ENCODE measurements at places on chromosomes 4 and X. TPM values are rescaled to one million over a fixed set of nuclear protein-coding genes. Genes with fewer than 3 reads are reported as not detected.

GRCh38 chr4:104465619-104466018 lies 29.1 kb downstream of the CXXC4 start:
- DNase-seq = no peak
- H3K27me3 ChIP-seq = no peaks in the 10 kb centered on the region
- H3K36me3 ChIP-seq = no peaks in the 10 kb centered on the region
- no peak overlapping the region for H3K27ac ChIP-seq
- H3K4me3 ChIP-seq = no peak overlapping the region
- no peaks in the 10 kb centered on the region for H3K4me1 ChIP-seq

DNA sequence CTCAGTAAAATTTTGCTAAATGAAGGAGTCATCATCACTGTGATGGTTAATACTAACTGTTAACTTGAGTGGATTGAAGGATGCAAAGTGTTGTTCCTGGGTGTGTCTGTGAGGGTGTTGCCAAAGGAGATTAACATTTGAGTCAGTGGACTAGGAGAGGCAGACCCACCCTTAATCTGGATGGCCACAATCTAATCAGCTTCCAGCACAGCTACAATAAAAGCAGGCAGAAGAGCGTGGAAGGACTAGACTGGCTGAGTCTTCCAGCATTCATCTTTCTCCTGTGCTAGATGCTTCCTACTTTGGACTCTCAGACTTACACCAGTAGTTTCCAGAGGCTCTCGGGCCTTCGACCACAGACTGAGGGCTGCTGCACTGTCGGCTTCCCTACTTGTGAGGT lies 21.3 kb upstream of the WDR44 start:
- no peaks in the 10 kb centered on the region for H3K4me1 ChIP-seq
- no peak overlapping the region for H3K27ac ChIP-seq
- no peak for DNase-seq
- H3K4me3 ChIP-seq = no peak overlapping the region

DNA sequence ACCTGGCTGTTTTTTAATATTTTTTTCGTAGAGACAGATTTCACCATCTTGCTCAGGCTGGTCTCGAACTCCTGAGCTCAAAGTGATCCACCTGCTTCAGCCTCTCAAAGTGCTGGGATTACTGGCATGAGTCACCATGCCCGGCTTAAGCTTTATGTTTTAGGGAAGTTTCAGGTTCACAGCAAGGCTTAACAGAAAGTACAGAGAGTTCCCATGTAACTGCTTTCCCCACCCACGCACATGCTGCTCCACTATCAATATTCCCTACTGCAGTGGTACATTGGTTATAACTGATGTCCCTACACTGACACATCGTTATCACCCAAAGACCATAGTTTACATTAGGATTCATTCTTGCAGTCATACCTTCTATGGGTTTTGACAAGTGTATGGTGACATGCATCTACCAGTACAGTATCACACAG lies 62.7 kb downstream of the PRPS1 start:
- no peaks in the 10 kb centered on the region for H3K4me1 ChIP-seq
- H3K4me3 ChIP-seq = no peak overlapping the region
- DNase-seq = no peak
- no peaks in the 10 kb centered on the region for H3K27me3 ChIP-seq
- no peak overlapping the region for H3K27ac ChIP-seq

GRCh38 chr4:75698162-75698962 lies 25.2 kb upstream of the G3BP2 start:
- no peak overlapping the region for H3K27ac ChIP-seq
- H3K4me1 ChIP-seq = no peaks in the 10 kb centered on the region
- no peak overlapping the region for H3K4me3 ChIP-seq
- H3K27me3 ChIP-seq = no peaks in the 10 kb centered on the region
- DNase-seq = no peak
- no peaks in the 10 kb centered on the region for H3K36me3 ChIP-seq

DNA sequence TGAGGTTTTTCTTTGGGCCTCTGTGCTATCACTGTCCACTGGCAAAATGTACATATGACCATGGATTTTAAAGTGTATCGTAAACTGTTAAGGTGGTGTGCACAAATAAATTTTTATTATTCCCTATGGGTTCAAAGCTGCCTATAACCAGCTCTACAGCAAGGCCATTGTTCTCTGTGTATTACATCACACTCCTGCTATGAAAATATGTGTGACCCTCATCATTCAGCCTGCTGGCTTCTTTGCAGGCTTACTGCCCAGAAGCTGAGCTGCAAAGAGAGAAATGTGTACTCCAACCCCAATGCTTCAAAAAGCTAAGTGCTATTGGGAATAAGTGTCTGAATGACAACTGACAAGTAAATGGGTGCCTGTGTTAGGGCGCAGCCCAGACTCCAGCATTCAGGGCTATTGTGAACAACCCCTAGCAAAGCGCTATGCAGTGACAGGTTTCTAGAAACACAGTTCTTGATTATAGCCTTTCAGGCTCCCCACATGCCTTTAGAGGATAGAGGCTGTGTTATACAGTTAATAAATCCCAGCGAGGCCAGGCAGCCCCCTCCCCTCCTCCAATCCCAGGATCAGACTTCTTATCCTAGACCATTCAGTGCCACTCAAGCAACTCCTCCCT lies 220.4 kb upstream of the RADX start:
- H3K27ac ChIP-seq = no peak overlapping the region
- no peaks in the 10 kb centered on the region for H3K36me3 ChIP-seq
- no peak overlapping the region for H3K4me3 ChIP-seq
- DNase-seq = no peak

DNA sequence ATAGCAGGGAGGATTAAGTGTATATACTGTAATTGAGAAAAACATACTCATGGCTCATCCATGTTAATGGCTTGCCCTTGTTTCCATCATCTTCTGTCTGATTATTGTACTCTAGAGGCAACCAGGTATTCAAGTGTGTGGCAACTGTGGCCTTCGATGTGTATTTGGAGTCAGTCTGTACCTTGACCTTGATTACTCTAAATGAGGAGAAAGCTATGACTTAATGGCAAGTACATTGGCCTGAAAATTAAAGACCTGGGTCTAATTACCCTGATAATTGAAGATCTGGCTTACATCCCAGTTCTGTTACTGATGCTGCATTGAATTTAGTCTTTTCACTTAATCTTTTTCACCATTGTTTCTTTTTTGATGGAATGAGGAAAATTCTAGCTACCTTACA lies 409.2 kb downstream of the CCSER1 start:
- no peak overlapping the region for H3K27ac ChIP-seq
- no peaks in the 10 kb centered on the region for H3K4me1 ChIP-seq
- H3K27me3 ChIP-seq = no peaks in the 10 kb centered on the region
- H3K36me3 ChIP-seq = no peaks in the 10 kb centered on the region
- DNase-seq = no peak

- no peak for DNase-seq
- no peaks in the 10 kb centered on the region for H3K36me3 ChIP-seq
- no peaks in the 10 kb centered on the region for H3K4me1 ChIP-seq
- no peaks in the 10 kb centered on the region for H3K27me3 ChIP-seq
These were observed 74.6 kb upstream of the GRXCR1 start for GRCh38 chr4:42817913-42818312.

DNA sequence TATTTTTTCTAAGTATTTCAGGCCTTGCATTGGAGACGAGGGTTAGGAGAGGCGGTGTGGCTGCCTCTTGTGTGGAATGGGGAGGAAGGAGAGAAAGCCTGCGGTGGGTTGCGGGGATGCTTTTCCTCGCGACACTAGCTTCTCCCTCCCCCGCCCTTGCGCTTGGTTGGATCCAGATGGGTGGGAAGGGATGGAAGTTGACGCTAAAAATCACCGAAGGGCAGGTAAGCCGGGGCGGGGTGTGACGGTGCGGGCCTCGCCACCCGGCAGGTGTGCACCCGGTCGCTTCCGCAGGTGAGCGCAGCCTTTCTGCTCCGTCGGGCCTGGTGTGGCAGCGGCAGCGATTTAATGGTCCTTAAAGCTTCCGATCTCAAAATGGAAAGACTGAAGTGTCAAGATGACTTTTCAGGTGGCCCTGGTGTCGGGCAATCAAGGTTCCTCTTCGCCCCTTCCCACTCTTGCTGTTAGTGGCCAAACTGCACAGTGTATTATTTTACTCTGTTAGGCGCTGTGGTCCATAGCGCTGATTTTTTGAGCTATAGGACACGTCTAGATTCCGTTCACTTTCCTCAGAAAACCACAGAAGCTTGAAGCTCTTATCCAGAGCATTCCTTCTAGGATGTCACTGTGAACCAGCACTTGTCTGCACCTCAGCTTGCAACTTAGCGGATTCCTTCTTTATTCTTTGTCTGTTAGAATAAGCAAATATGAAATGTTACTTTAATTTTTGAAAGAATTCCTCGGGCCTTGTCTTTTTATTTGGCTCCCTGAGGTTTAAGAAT lies 765 bp downstream of the ENOPH1 start:
- H3K27ac ChIP-seq = peak overlapping the region; percentile 95
- H3K4me3 ChIP-seq = peak overlapping the region; percentile 87
- peaks cover 26% of the 10 kb centered on the region for H3K4me1 ChIP-seq
- DNase-seq = peak; percentile 27
- peaks cover 4% of the 10 kb centered on the region for H3K36me3 ChIP-seq

DNA sequence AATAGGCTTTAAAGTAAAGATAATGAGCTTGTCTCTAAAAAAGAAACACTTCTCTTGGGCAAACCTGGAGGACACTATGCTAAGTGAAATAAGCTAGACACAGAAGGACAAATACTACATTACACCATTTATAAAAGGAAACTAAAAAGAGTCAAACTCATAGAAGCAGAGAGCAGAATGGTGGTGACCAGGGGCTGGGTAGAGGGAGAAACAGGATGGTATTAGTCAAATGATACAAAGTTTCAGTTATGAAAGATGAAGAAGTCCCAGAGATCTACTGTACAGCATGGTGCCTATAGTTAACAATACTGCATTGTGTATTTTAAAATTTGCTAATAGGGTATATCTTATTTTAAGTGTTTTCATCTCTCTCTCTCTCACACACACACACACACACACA lies 28.5 kb downstream of the ACSL4 start:
- no peak for DNase-seq
- H3K4me3 ChIP-seq = no peak overlapping the region
- H3K36me3 ChIP-seq = no peaks in the 10 kb centered on the region
- no peak overlapping the region for H3K27ac ChIP-seq
- H3K4me1 ChIP-seq = no peaks in the 10 kb centered on the region
- H3K27me3 ChIP-seq = peaks cover 11% of the 10 kb centered on the region

DNA sequence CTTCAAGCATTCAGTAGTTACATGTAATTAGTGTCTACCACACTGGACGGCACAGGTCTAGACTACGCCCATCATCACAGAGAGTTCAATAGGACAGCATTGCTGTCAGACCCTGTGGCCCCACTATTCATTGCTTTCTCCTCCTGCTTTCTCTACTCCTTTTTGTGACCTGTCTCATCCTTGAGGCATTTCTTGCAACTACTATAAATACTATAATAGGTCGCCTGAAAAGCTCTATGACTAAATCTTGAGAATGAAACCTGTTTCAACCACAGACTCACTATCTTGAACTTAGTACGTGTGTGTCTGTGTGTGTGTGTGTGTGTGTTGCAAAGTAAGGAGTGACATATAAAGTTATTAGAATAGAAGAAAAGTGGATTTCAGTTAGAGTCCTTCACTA lies 252.9 kb upstream of the KLF3 start:
- H3K4me3 ChIP-seq = no peak overlapping the region
- no peak overlapping the region for H3K27ac ChIP-seq
- H3K4me1 ChIP-seq = no peaks in the 10 kb centered on the region
- no peaks in the 10 kb centered on the region for H3K27me3 ChIP-seq

- DNase-seq = peak; percentile 63
- no peaks in the 10 kb centered on the region for H3K36me3 ChIP-seq
These were observed 23.0 kb downstream of the GAB3 start for GRCh38 chrX:154727871-154728270.

- H3K36me3 ChIP-seq = no peaks in the 10 kb centered on the region
- DNase-seq = no peak
- no peaks in the 10 kb centered on the region for H3K4me1 ChIP-seq
- no peak overlapping the region for H3K4me3 ChIP-seq
These were observed 47.0 kb downstream of the TASL start for GRCh38 chrX:30530606-30531005.

GRCh38 chrX:106912864-106913263 lies 7.3 kb upstream of the CLDN2 start:
- H3K36me3 ChIP-seq = no peaks in the 10 kb centered on the region
- no peak for DNase-seq
- H3K4me3 ChIP-seq = no peak overlapping the region

GRCh38 chr4:4415107-4415805 lies 28.4 kb downstream of the NSG1 start:
- no peaks in the 10 kb centered on the region for H3K36me3 ChIP-seq
- H3K27me3 ChIP-seq = no peaks in the 10 kb centered on the region
- no peak overlapping the region for H3K4me3 ChIP-seq
- DNase-seq = no peak
- no peaks in the 10 kb centered on the region for H3K4me1 ChIP-seq

GRCh38 chr4:84263415-84263814 lies 235.7 kb downstream of the NKX6-1 start:
- H3K4me3 ChIP-seq = no peak overlapping the region
- H3K4me1 ChIP-seq = no peaks in the 10 kb centered on the region
- H3K27ac ChIP-seq = no peak overlapping the region

- H3K36me3 ChIP-seq = no peaks in the 10 kb centered on the region
- no peak overlapping the region for H3K27ac ChIP-seq
- H3K4me3 ChIP-seq = no peak overlapping the region
- H3K4me1 ChIP-seq = no peaks in the 10 kb centered on the region
These were observed 154.1 kb upstream of the FAM241A start for GRCh38 chr4:111991163-111991562.

DNA sequence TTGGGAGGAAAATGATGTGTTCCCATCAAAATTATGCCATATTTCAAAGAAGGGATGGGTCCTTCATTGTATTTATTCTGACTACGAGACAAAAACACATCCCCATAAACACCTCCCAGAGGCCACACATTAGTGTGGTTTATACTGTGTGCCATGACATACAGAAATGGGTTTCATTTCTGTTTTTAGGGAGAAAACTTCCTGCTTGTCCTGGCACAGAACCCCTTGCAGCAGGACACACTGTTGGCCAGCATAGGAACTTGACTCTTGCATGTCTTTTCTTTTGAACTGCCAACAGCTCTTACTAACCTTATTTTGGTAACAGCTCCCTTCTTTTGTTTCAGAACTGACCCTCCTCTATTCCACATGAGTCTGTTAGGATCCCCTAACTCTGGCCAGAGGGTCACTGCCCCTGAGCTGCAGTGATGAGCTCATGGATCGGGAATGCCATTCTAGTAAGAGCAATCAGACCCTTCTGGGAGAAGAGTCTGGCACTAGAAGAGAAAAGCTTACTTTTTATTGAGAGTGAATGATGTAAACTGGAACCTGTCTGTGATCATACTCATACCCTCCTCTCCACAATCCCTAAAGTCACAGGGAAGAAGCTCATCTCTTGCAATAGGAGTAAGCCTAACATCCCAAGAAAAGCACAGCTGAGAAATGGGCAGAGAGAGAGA lies 86.4 kb downstream of the SMIM20 start:
- no peak for DNase-seq
- no peak overlapping the region for H3K27ac ChIP-seq
- no peaks in the 10 kb centered on the region for H3K36me3 ChIP-seq
- H3K4me1 ChIP-seq = no peaks in the 10 kb centered on the region
- no peak overlapping the region for H3K4me3 ChIP-seq

GRCh38 chr4:107666134-107666533 lies 53.9 kb downstream of the PAPSS1 start:
- no peak overlapping the region for H3K27ac ChIP-seq
- H3K4me1 ChIP-seq = peaks cover 7% of the 10 kb centered on the region
- no peaks in the 10 kb centered on the region for H3K27me3 ChIP-seq
- H3K36me3 ChIP-seq = no peaks in the 10 kb centered on the region
- H3K4me3 ChIP-seq = no peak overlapping the region

The PDLIM3 gene
- total RNA-seq = 9.3 TPM

The ZNF630 gene
- 0.61 TPM for total RNA-seq

The FAT4 gene
- 3.2 TPM for total RNA-seq

The SHROOM2 gene
- total RNA-seq = 3.6 TPM

The RAI2 gene
- total RNA-seq = 2.8 TPM

The HS3ST1 gene
- 0.11 TPM for total RNA-seq

The GYPE gene
- total RNA-seq = not detected

All from right lobe of liver (tissue), 6 donors.